ENCODE measurements at places on chromosomes 16 and 17.

DNA sequence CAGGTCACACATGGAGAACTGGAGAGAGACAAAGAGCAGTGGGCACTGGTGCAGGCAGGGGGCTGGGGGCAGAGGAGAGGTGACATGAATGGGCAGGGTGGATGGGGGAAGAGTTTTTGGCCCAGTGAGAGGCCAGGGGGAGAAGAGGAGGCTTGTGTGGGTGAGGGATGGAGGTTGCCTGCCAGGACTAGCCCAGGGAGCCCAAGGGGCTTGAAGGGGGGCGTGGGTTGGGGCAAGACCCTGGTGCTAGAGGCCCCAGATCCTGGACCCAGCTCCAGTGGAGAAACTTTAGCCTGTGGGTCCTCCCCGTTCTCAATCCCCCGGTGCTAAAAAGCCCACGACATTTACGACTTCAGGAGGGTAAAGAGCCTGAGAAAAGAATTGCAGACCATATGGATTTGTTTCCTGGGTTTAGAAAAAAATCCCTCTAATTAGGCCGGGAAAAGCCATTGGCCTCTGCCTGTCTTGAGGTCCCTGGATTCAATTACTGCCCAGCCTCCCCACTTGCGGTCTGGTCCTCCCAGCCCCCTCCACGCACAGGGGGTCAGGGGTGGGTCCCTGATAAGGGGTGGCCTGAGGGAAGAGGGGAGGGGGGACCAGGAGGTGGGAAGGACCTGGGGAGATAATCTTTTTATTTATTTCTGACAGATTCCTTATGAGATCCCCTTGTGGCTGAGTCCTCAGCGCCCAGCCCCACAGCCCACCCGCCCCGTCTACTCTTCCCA lies 33.0 kb downstream of the NGFR start:
- no peak overlapping the region for H3K27ac ChIP-seq
- H3K27me3 ChIP-seq, result peaks cover 19% of the 10 kb centered on the region
- no peak overlapping the region for H3K4me3 ChIP-seq
- peak; percentile 59 for DNase-seq
- no peaks in the 10 kb centered on the region for H3K4me1 ChIP-seq

DNA sequence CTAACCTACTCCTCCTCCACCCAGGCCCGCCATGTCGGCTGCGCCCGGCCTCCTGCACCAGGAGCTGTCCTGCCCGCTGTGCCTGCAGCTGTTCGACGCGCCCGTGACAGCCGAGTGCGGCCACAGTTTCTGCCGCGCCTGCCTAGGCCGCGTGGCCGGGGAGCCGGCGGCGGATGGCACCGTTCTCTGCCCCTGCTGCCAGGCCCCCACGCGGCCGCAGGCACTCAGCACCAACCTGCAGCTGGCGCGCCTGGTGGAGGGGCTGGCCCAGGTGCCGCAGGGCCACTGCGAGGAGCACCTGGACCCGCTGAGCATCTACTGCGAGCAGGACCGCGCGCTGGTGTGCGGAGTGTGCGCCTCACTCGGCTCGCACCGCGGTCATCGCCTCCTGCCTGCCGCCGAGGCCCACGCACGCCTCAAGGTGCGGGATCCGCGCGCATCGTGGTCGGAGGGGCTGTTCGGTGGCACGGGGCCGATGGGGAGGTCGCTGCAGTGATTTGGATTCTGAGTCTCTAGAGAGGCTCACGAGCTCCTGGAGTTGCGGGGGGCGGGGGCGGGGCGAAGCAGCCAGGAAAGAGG lies 878 bp downstream of the TRIM72 start:
- no peak overlapping the region for H3K27ac ChIP-seq
- DNase-seq, result no peak
- peak overlapping the region; percentile 45 for H3K4me3 ChIP-seq

DNA sequence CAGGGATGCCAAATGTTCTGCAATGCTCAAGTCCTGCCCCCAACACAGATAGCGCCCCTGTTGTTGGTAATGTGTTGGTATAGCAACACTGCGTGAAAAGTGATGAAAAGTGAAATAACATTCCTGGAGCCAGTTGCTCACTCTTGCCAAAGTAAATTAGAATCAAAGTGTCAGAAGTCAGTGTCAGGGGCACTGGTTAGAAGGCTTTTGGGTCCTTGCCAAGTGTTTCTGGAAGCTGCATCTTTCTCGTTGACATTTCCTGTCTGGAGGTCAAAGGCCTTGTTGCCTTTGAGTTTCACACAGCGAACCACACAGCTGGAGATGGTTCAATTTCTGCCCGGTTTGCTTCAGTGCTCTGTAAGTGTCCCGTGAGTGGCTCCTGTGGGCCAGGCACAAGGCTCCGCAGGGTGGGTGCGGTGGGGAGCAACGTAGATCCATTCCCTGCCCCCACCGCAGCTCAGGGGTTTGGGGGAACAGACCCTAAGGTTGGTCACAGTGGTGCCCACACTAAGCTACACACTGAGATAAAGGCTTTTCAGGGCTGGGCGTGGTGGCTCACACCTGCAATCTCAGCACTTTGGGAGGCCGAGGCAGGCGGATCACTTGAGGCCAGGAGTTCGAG lies 3.6 kb upstream of the SLC16A5 start:
- no peaks in the 10 kb centered on the region for H3K36me3 ChIP-seq
- H3K4me3 ChIP-seq, result no peak overlapping the region
- no peaks in the 10 kb centered on the region for H3K27me3 ChIP-seq
- peaks cover 11% of the 10 kb centered on the region for H3K4me1 ChIP-seq

DNA sequence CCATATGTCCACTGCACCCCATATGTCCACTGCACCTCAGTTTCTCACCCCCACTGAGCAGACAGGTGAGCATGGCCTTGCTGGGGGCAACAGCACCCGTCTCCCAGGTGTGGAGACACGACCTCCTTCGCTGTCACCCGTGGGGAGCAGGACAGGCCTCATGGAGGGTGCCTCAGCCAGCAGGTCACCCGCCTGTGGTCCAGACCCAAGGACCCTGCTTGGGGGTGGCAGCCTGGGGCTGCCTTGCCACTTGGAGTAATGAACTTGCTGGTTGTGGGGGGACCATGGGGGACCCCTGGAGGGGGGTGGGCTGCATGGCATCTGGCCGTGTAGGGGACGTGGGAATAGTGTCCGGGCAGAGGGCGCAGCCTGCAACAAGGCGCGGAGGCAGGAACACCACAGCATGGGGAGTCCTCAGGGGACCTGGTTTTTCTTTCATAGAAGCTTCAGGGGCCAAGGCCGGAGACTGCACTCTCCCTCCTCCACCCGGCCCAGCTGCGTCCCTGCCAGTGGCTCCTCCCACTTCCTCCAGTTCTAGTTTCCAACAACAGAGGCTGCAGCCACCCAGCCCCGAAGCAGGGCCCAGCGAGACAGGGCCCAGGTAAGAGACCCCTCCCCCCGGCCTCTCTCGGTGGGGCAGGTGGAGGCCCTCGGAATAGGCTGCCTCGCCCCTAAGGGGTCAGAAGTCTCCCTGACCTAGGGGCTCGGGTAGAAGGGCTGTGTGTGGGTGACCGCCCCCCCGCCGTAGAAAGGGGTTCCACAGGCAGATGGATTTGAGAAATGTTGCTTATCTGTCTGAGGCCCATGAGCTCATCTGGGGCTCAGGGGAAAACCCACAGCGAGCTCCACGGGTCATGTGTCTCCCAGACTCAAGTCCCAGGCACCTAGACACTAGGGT lies at the start of gene NHLRC4:
TSS of gene NHLRC4 (plus strand) at position 531 of the 898 bp plus-strand sequence. CDS start 1,043 bp downstream, outside the sequence.
- DNase-seq, result peak; percentile 61
- peak within 1 kb of the TSS; percentile 22 for H3K4me3 ChIP-seq
- no peak within 1 kb of the TSS for H3K27ac ChIP-seq
- no peaks in the 10 kb centered on the region for H3K4me1 ChIP-seq

DNA sequence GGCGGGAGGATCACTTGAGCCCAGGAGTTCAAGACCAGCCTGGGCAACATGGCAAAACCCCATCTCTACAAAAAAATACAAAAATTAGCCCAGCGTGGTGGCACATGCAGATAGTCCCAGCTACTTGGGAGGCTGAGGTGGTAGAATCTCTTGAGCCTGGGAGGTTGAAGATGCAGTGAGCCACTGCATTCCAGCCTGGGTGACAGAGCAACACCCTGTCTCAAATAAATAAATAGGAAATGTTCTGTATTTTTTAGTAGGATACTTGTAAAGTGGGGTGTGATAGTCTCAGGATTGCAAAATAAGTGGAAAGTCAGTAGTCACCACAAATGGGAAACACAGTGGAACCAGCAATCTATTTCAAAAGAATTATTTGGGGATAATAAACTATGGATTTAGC lies 4.0 kb downstream of the RSPRY1 start:
- no peaks in the 10 kb centered on the region for H3K36me3 ChIP-seq
- H3K27ac ChIP-seq, result no peak overlapping the region
- DNase-seq, result no peak
- H3K4me3 ChIP-seq, result no peak overlapping the region
- no peaks in the 10 kb centered on the region for H3K27me3 ChIP-seq

DNA sequence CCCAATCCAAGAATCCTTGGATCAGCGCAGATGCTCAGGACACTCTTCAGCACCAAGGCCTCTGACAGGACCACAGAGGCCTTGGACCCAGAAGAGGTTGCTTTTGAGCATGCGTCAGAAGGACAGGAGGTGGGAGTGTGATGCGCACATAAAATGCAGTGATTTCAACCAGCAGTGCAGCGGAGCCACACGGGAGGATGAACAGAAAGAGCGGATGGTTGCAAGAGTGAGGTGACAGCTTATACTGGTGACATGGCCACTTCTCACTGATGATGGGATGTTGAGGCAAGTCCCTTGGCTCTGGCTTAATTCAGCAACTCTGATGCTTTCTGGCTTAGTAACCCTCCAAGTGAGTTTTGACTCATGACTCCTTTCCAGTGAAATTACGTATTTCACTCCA lies 25.2 kb upstream of the ERN1 start:
- no peak overlapping the region for H3K27ac ChIP-seq
- H3K4me3 ChIP-seq, result no peak overlapping the region
- H3K36me3 ChIP-seq, result no peaks in the 10 kb centered on the region
- H3K4me1 ChIP-seq, result peaks cover 29% of the 10 kb centered on the region
- no peaks in the 10 kb centered on the region for H3K27me3 ChIP-seq
- no peak for DNase-seq

DNA sequence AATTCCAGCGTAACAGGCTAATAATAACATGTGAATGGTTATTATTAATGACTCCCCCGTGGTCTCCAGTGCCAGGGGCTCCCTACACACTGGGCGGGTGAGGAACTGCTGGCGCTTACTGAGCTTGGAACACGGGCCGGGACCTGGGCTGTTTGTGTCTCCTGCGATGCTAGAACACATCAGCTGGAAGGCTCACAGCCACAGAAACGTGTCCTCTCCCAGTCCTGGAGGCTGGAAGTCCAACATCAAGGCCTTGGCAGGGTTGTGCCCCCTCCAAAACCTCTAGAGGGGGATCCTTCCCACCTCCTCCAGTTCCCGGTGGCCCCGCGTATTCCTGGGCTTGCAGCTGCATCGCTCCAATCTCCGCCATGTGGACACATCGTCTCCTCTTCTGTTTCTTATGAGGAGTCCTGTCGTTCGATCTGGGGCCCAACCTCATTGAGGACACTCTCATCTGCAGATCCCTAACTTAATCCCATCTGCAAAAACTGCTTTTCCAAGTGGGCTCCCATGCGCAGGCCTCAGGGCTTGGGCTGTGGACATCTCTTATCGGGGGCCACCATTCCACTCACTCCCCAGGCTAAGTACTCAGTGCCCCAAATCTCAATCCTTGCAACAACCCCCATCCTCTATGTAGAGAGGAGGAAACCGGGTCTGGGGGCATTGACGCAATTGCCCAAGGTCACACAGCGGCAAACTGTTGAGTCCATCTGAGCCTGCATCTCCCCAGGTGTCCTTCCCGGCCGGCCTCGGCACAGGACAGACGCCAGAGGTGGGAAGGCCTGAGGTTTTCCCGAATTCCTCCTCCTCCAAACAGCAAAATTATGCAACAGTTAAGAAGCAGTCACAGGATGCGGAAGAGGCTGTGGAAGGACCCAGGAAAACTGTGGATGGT lies 193.9 kb downstream of the IRF8 start:
- no peaks in the 10 kb centered on the region for H3K36me3 ChIP-seq
- no peak for DNase-seq
- no peaks in the 10 kb centered on the region for H3K4me1 ChIP-seq

DNA sequence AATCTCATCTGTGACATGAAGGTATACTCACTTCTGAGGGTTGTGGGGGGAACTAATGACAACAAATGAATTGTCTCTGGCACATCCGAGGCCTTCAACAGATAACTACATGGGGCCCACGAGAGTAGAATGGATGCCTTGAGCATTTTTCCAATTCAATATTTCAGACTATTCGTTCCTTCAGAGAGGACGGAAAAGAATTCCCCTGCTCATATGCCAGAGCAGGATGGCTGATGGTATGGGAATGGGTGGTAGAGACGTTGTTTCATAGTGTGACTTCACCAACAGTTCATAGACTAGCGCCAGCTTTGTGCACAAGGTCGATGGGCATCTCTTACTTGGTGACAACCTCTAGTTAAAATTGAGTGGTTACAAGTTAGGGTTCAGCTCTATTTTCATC lies 61.3 kb downstream of the HLF start:
- no peak overlapping the region for H3K4me3 ChIP-seq
- DNase-seq, result no peak
- no peaks in the 10 kb centered on the region for H3K27me3 ChIP-seq

GRCh38 chr17:36459045-36459444 lies 27.4 kb upstream of the ZNHIT3 start:
- H3K36me3 ChIP-seq, result no peaks in the 10 kb centered on the region
- DNase-seq, result no peak
- no peaks in the 10 kb centered on the region for H3K4me1 ChIP-seq
- H3K27me3 ChIP-seq, result no peaks in the 10 kb centered on the region

GRCh38 chr17:68277807-68278206 lies 13.1 kb downstream of the SLC16A6 start:
- no peak overlapping the region for H3K4me3 ChIP-seq
- no peaks in the 10 kb centered on the region for H3K4me1 ChIP-seq
- H3K27me3 ChIP-seq, result no peaks in the 10 kb centered on the region
- H3K36me3 ChIP-seq, result no peaks in the 10 kb centered on the region
- no peak overlapping the region for H3K27ac ChIP-seq
- DNase-seq, result no peak

DNA sequence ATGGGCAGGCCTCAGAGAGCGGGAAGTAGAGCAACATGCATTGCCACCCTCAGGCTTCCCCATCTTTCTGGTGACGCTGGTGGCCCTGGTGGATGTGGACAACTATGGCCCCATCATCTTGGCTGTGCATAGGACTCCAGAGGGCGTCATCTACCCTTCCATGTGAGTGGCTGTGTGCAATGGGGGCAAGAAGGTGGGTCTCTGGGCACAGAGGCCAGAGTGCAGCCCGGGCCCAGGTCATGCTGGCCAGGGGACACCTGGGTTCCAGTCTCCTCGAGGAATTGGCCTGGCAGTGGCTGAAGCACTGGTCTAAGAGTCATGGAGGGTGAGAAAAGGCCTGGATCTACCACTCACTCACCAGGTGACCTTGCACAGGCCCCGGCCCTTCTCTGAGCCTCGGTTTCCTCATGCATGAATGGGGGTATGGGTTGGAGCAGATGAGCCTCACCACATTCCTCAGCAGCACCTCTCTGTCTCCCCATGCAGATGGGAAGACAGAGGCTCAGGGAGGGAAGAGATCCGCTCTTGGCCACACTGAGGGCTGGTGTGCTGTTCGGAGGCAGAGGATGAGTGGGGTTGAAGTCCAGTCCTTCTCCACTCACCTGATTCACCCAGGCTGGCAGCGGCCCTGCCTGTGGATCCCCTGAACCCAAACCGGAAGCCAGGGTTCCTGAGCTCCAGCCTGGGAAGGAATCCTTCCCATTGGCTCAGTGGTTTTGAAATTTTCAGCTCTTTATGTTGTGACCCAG lies 7.2 kb upstream of the ADGRG3 start:
- no peaks in the 10 kb centered on the region for H3K27me3 ChIP-seq
- DNase-seq, result no peak
- H3K4me1 ChIP-seq, result no peaks in the 10 kb centered on the region
- no peak overlapping the region for H3K4me3 ChIP-seq
